Upper lobe of right lung (tissue), 1 donor: ENCODE measurements at places on chromosomes 5 and 9.

DNA sequence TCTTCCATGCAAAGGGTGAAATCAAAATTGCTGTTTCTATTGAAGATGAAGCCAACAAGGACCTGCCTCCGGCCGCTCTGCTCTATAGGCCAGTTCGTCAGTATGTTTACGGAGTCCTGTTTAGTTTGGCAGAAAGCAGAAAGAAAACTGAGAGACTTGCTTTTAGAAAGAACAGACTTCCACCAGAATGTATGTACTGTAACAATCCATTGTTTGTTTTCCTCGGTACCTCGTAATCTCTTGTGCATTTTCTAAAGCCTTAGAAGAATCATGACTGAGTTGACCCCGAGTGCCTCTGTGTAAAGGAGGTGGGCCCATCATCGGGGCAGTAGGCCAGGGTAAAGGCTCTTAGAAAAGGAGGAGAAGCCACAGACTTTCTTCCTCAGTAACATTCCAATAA is 44.2 kb upstream of the PHF2 start:
- H3K27ac ChIP-seq: no peak overlapping the region
- H3K27me3 ChIP-seq: no peaks in the 10 kb centered on the region
- H3K4me3 ChIP-seq: no peak overlapping the region

DNA sequence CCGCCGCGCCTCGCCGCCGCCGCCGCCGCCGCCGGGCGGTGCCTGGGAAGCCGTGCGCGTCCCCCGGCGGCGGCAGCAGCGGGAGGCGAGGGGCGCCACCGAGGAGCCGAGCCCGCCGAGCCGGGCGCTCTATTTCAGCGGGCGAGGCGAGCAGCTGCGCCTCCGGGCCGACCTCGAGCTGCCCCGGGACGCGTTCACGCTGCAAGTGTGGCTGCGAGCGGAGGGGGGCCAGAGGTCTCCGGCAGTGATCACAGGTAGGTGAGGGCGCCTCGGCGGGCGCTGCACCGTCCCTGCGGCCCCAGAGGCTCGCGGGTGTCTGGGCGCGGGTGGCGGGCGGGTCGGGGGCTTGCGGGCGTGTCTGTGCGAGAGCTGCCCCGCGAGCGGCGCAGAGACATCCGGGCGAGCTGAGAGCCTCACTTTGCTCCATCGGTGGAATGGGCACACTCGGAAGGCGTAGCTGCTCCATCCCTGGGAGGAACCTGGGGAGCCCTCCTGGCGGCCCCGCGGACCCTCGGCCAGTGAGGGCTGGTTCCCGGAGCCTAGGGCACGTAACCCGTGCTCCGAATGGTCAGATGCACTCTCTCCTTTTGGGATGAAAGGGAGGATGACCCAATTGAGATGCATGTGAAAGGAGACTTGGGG is 864 bp downstream of the PAPPA start:
- DNase-seq: peak; percentile 65
- peak overlapping the region; percentile 60 for H3K27ac ChIP-seq
- H3K36me3 ChIP-seq: no peaks in the 10 kb centered on the region
- peak overlapping the region; percentile 54 for H3K4me3 ChIP-seq

GRCh38 chr5:166795756-166796155 is 1495.7 kb upstream of the WWC1 start:
- no peak for DNase-seq
- no peak overlapping the region for H3K27ac ChIP-seq
- H3K27me3 ChIP-seq: no peaks in the 10 kb centered on the region
- H3K4me1 ChIP-seq: no peaks in the 10 kb centered on the region

DNA sequence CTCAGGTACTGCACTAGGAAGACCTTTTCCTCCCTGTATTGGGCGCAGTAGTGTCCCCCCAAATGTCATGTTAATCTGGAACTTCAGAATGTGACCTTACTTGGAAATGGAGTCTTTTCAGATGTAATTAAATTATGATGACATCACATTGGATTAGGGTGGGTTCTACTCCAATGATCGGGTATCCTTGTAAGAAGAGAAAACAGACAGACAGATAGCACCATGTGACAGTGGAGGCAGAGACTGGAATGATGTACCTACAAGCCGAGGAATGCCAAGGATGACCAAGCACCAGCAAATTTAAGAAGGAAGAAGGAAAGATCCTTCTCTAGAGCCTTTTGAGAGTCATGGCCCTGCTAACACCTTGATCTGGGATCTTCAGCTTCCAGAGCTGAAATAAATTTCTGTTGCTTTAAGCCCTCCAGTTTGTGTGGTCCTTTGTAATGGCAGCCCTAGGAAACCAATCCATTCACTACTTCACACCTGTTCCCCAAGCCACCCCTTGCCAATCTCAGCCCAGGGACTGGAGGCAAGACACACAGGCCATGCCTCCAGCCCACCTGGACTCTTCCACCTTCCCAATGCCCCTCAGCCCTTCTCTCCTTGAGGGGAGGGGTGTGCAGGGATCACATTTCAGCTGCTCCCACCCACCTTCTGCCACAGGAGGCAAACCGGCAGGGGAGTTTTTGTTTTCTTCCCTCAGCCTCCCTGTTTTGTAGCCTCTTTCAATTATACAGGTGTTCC is 1.6 kb downstream of the CCNJL start:
- H3K4me3 ChIP-seq: peak overlapping the region; percentile 60
- H3K4me1 ChIP-seq: peaks cover 12% of the 10 kb centered on the region
- H3K27ac ChIP-seq: peak overlapping the region; percentile 81
- H3K27me3 ChIP-seq: no peaks in the 10 kb centered on the region
- DNase-seq: no peak

DNA sequence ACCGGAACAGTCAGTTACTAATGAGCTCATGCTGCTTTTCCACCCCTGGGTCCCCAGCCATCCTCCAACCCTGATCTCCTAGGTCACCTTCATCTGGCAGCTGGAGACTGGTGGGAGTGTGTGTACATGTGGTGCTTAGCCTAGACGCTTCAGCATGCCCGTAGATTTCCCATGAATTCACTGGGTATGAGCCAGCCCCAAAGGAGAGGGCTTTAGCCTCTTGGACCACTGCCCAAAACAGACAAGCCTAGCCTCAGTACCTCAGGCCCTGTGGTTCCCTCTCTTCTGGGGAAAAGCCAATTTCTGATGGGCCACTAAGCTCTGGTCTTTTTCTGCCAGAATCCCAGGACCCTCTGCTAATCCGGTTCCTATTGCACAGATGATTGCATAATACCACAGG is 48.0 kb upstream of the ASTN2 start:
- no peaks in the 10 kb centered on the region for H3K36me3 ChIP-seq
- H3K4me3 ChIP-seq: no peak overlapping the region
- peaks cover 8% of the 10 kb centered on the region for H3K27me3 ChIP-seq
- H3K27ac ChIP-seq: no peak overlapping the region

- H3K4me3 ChIP-seq: no peak overlapping the region
- H3K27ac ChIP-seq: no peak overlapping the region
- DNase-seq: no peak
- no peaks in the 10 kb centered on the region for H3K4me1 ChIP-seq
Measured at GRCh38 chr5:147930769-147931168, 24.4 kb upstream of the C5orf46 start.

DNA sequence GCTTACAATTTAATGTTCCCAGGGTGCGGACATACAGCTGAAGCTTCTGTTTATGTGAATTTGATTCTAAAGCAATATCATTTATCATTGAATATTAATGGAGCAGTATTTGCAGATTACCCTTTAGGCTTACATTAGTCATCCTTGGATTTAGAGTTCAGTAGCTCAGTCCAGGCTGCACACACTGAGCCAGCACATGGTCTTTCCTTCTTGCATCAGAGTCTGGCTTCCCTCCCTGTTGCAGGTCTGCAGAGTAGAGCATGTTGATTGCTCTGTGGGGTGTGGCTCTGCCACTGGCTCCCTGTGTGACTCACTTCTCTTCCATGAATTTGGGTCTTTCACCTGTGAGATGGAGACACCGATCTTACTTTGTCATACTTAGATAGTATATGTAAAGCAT is 36.8 kb downstream of the NSG2 start:
- H3K36me3 ChIP-seq: no peaks in the 10 kb centered on the region
- H3K27ac ChIP-seq: no peak overlapping the region
- DNase-seq: no peak
- H3K27me3 ChIP-seq: no peaks in the 10 kb centered on the region

DNA sequence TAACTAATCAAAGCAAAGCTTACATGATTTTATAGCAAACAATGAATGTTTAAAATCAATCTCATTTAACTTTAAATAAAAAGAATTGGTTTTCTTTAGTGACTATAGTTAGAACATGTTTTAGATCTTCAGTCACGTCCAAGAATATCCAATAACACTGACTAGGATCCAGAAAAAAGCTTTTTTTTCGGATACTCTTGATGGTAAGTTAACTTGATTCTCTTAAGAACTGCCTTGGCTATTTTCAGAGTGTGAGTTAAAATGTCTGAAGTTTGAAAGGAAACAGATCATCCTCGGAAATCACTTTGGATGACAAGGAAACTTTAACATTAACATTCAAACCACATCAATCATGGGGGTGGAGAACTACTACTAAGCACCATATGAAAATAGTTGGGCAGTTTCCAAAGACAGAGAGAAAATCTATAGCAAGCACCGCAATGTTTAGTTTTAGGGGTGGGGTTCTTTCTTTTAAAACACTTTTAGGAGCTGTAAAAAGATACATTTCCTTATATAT is 83.7 kb upstream of the SLC27A6 start:
- no peaks in the 10 kb centered on the region for H3K27me3 ChIP-seq
- DNase-seq: no peak

- no peaks in the 10 kb centered on the region for H3K4me1 ChIP-seq
- no peaks in the 10 kb centered on the region for H3K27me3 ChIP-seq
- H3K4me3 ChIP-seq: no peak overlapping the region
- H3K27ac ChIP-seq: no peak overlapping the region
Measured at GRCh38 chr5:74616236-74617146, 24.0 kb downstream of the ENC1 start.

GRCh38 chr5:111563031-111563822 is 50.9 kb upstream of the STARD4 start:
- no peak overlapping the region for H3K27ac ChIP-seq
- H3K27me3 ChIP-seq: no peaks in the 10 kb centered on the region
- H3K4me1 ChIP-seq: no peaks in the 10 kb centered on the region
- no peaks in the 10 kb centered on the region for H3K36me3 ChIP-seq

DNA sequence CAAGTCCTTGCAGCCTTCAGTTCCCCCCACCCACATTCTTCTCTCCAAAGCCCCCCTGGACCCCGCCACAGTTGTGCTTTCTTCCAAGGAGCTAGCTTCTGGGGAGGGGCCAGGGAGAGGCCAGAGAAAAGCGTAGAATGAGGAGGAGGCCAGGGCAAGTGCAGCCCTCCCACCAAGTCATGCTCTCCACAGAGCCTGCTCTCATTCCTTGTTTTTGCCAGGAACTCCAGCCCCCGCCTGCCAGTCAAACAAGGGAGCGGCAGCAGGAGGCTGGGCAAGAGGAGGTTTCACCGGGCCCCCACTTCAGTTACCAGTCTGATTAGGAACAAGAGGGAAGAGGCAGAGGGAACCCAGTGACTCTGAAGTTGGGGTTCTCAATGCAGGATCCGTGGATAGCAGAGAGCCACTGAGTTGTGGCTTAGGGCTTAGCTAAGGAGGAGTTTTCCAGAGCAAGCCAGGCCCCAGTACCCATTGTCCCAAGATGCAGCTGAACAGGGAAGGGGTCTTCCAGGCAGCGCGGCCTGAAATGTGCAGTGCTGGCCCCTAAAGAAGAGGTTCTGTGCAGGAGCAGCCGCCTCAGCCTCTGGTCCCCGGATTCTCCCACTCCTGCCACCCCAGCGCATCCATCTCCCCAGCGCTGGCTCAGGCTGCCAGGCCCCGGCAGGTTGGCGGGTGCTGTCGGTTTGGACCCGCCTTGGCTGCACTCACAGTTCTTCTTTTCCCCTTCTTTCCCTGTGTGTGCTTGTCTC is 120.6 kb downstream of the DAB2IP start:
- no peaks in the 10 kb centered on the region for H3K27me3 ChIP-seq
- H3K36me3 ChIP-seq: peaks cover 89% of the 10 kb centered on the region
- no peaks in the 10 kb centered on the region for H3K4me1 ChIP-seq
- no peak overlapping the region for H3K27ac ChIP-seq

DNA sequence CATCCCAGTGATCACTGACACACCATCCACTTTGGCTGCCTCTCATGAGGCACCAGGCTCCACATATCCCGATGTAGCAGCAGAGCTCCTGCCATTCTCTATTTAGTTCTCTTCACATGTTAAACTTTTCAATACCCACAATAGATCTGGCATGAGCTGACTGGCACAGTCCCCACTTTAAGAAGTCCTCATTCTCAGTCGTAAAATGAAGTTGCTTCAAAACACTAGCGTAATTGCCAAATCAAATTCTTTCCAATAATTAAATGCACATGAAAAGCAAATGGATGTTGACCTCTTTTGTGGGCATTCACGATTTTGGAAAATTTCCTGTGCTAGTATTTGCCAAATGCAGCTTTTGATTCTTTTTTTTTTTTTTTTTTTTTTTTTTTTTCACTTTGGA is 32.4 kb downstream of the HAPLN1 start:
- H3K27ac ChIP-seq: no peak overlapping the region
- no peak for DNase-seq
- H3K36me3 ChIP-seq: no peaks in the 10 kb centered on the region
- no peak overlapping the region for H3K4me3 ChIP-seq

GRCh38 chr9:85978496-85978895 is 37.5 kb downstream of the NAA35 start:
- H3K4me1 ChIP-seq: no peaks in the 10 kb centered on the region
- DNase-seq: no peak
- H3K36me3 ChIP-seq: peaks cover 78% of the 10 kb centered on the region
- H3K27ac ChIP-seq: no peak overlapping the region
- H3K27me3 ChIP-seq: no peaks in the 10 kb centered on the region

GRCh38 chr5:139676951-139677735 is 29.0 kb downstream of the CXXC5 start:
- peaks cover 18% of the 10 kb centered on the region for H3K36me3 ChIP-seq
- H3K27ac ChIP-seq: no peak overlapping the region
- DNase-seq: no peak
- H3K27me3 ChIP-seq: no peaks in the 10 kb centered on the region
- no peak overlapping the region for H3K4me3 ChIP-seq
- peaks cover 15% of the 10 kb centered on the region for H3K4me1 ChIP-seq

- H3K36me3 ChIP-seq: no peaks in the 10 kb centered on the region
- peak; percentile 63 for DNase-seq
- no peak overlapping the region for H3K4me3 ChIP-seq
- peak overlapping the region; percentile 60 for H3K27ac ChIP-seq
Measured at GRCh38 chr9:89874351-89875321, 269.8 kb downstream of the GADD45G start.

- peaks cover 8% of the 10 kb centered on the region for H3K4me1 ChIP-seq
- H3K36me3 ChIP-seq: no peaks in the 10 kb centered on the region
- H3K4me3 ChIP-seq: no peak overlapping the region
- no peaks in the 10 kb centered on the region for H3K27me3 ChIP-seq
Measured at GRCh38 chr9:35923927-35924763, 14.9 kb downstream of the SPAAR start.

GRCh38 chr9:86098824-86099700 is at the start of gene GOLM1:
Gene GOLM1 (minus strand): TSS chr9:86099558. CDS start chr9:86079320, 20,238 bp downstream.
- H3K4me3 ChIP-seq: peak within 1 kb of the TSS; percentile 74
- H3K27me3 ChIP-seq: no peaks in the 10 kb centered on the region
- peaks cover 8% of the 10 kb centered on the region for H3K4me1 ChIP-seq

DNA sequence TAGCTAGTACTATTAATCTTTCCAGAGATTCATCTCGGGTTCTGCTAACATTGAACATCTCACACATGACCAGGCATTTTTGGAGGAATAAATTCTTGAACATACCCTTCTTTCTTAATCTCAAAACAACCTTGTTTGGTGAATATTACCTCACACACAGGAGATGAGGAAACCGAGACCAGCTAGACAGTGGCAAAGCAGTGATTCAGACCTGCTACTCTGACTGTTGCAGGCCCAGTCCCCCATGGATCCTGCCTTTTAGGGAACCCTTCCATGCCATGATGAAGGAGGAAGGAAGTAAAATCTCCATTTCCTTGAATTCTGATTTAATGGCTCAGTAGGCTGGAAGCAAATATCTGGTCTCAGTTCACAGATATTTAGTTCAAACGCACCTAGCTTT is 2.6 kb downstream of the PCSK5 start:
- H3K4me1 ChIP-seq: peaks cover 20% of the 10 kb centered on the region
- H3K36me3 ChIP-seq: no peaks in the 10 kb centered on the region
- no peak for DNase-seq
- H3K4me3 ChIP-seq: peak overlapping the region; percentile 79
